ENCODE measurements at places on chromosomes 3 and 15.

DNA sequence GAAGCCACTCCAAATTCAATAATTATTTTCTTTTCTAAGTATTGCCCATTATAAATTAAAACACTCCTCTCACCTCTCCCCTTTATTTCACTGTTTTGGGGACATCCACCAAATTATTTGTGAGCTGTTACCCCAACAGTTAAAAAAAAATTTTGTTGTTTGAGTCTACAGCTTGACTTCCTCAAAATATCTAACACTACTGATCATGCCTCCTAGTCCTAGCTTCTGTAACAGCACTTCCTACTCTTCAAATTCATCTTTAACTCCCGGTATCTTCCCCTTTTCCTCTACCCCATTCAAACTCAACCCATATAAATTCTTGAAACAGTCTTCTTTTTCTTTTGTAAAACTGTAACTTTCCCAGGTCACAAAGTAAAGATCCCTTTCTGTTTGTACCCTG lies 15.9 kb downstream of the PARL start:
- DNase-seq = no peak

DNA sequence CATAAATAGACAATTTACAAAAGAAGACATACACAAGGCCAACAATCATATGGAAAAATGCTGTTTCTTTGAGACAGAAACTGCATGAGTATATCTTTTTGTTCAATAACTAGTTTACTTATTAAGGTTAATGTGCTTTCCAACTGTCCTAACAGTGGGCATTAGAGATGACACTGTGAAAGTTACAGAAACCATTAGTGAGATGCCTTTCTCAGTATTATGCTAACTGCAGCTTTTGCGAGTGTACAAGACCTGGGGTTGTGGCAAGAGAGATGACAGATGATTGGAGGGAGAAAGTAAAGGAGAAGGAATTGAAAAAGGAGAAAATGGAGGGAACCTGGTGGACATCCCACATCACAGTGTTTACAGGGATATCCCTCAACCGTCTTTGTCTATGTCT lies 640.5 kb downstream of the ZPLD1 start:
- DNase-seq = no peak

- DNase-seq = peak; percentile 7
Observed at GRCh38 chr3:31288641-31289100, 244.1 kb upstream of the STT3B start.

DNA sequence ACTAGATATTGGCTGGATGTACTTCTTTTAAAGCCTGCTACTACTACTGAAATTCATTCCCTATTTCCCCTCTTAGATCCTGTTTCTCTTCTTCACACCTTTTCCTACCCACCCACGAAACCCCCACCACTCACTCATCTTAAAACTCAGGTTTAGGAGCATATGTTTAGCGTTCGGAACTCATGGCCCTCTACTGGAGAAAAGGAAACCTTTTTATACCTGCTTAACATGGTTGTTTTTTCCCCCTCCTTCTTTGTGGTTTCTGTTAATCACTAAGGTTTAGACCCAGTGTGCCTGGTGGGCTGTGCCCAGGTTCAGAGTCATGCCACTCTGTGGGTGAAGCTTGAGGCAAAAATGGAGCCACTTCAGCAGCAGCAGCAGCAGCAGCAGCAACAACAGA lies 2.6 kb downstream of the ARID3B start:
- no peak for DNase-seq

DNA sequence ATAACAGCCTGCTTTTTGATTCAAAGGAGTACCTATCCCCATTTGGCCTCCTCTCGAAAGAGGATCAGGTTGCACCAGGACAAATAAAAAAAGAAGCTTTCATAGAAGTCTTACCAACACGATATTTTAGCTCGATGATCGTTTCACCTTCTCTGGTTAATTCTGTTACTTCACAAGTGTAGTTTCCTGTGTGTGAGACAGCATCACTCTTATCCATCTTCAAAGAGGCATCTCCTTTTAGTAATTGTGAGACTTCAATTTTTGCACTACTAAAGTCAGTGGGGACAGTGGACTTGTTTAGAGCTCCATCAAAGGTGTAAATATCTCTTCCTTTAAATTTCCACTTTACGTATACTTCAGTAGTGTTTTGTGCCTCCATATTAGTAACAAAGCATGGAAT lies 11.0 kb downstream of the CD47 start:
- no peak for DNase-seq

DNA sequence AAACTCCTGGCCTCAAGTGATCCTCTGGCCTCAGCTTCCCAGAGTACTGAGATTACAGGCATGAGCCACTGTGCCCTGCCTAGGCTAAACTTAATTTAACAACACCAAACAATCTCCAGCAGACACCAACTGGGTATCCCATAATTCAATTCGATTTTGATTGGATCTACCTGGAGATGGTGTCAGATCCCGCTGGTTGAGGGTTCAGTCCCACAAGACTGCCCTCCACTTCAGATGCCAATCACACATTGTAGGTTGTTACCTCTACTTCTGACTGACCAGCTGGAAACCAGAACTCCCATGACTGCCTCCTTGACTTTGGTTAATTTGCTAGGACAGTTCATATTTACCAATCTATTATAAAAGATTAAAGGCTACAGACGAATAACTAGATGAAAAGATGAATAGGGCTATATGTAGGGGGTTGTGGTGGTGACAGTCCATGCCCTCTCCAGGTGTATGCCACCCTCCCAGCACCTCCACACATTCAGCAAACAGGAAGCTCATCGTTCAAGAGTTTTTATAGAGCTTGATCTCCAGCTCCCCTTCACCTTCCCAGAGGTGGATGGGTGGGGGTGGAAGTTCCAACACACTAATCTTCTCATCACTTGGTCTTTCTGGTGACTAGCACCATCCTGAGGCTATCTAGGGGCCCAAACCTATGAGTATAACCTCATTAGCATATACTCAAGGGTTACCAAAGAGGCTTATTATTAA lies 9.3 kb downstream of the B2M start:
- peak; percentile 23 for DNase-seq

DNA sequence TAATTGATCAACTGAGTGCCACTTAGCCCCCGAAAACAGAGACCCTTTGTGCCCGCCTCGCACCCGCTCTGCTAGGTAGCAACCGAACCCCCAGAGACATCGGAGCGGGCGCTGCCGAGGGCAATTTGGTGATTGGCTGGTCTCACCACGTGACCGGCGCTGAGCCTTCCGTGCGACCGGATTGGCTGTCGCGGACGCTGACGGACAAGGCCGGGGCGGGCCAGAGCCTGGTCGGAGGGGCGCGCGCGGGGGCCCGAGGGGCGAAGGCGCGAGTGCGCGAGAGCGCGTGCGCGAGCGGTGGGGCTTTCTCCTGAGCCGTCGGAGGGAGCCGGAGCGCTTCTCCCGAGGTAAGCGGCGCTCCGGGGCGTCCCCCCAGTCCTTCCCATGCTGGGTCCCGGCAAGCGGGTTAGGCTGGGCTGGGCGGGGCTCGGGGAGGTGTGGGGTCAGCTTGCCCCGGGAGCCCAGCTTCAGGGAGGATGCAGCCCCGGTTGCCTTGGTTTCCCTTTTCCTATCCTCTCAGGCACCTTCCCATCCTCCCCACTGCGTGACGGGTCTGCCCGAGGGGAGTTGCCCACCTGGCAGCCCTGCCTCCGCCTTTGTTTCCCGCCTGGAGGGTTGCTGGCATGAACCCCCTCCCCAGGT lies at the start of gene TMEM108:
TSS of gene TMEM108 (plus strand) at position 303 of the 642 bp plus-strand sequence.
- DNase-seq = peak; percentile 91

- DNase-seq = no peak
Observed at GRCh38 chr3:5212628-5213573, 25.4 kb downstream of the EDEM1 start.

DNA sequence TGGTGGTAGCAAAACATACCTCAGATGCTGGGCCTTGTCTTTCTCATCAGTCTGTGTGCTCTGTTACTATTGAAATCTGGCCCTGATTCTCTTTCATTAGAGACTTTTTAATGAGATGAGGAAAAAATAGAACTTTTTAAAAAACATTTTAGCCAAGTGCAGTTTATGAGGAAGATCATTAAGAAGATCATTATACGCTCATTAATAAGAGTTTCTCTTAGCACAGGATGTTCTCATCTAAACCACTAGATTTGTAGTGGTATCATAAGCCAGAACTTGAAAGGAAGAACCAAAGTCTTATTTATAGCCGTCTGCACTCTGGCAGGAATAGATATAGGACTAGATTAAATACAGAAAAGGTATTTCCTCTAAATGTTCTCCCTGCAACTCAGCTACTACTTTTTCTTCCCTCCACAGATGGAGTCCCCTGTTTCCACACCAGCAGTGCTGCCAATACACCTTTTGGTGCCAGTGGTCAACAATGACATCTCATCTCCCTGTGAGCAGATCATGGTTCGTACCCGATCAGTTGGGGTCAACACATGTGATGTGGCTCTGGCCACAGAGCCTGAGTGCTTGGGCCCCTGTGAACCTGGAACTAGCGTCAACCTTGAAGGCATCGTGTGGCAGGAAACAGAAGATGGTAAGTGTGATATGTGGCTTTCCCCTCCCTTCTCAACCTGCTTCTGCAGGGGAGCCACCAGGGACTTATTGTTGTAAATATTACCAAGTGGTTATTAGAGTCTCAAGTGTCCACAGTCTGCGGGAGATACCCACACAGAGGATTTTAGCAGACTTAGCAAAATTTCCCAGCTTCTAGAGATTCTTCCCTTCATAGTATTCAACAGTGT lies 152.8 kb downstream of the RBPMS2 start:
- no peak for DNase-seq

- no peak for DNase-seq
Observed at GRCh38 chr3:141853081-141853601, 23.3 kb upstream of the ATP1B3 start.

DNA sequence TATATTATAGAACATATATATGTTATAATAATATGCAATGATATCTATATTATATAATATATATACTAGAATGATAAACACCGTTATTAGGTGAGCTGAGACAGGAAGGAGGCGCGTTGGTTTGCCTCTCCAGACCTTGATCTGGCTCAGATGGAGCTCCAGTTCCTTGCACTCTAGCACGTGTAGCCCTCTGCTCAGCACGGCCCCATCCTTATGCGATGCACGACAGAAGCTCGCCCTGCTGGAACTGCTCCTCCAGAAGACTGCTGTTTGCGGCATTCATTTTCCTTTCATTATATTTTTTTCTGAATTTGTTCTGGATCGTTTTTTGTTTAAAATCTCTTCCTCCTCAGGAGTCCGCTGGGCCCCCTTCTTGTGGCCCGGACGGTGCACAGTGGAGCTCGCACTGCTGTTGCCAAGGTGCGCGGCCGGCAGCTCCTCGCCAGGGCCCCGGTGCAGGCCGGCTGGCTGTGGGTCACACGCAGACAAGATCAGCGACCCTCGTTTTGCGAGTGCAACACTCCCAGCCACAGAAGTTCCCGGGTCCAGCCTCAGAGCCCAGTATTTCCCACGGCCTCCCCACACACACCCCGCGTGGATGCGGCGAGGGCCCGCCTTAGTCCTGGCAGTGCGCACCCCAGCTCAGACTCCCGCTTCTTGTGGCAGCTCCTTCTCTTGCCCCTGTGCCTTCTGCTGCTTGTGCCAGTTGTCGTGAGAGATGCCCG lies 112.2 kb downstream of the CHL1 start:
- no peak for DNase-seq

DNA sequence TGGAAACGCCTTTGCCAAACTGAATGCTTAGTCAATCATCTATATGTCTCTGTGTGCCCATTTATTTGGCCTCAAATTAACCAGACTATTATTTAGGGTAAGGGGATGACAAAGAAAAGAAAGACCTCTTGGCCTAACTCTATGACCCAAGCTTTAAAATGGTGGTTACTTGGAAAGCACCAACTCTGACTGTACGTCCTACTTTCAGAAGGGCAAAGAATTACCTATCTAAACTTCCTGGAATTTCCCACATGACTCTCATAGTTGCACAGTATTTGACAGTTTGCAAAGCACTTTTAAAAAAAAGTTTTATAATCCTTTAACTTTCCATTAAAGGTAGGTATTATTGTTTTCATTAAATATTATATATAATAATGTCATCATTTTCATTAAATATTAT lies 6.3 kb upstream of the MTHFS start:
- DNase-seq = no peak

DNA sequence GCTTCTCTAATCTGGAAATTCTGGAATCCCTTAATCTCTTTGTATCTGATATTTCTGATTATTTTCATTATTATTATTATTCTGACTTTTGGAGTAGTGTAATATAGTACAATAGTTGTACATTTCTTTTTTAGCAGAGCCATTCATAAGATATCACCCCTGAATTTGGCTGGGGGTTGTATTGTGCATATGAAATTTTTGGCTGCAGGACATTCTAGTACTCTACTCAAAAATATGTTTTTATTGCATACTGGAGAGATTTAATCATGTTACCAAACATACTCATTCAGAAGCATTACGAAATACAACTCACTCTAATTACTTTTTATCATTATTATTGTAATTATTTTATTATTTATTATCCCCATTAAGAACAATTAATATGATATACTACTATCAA lies 589.7 kb upstream of the KCNMB2 start:
- DNase-seq = no peak

- peak; percentile 94 for DNase-seq
Observed at GRCh38 chr15:59553879-59554735, 57.5 kb upstream of the GCNT3 start.

DNA sequence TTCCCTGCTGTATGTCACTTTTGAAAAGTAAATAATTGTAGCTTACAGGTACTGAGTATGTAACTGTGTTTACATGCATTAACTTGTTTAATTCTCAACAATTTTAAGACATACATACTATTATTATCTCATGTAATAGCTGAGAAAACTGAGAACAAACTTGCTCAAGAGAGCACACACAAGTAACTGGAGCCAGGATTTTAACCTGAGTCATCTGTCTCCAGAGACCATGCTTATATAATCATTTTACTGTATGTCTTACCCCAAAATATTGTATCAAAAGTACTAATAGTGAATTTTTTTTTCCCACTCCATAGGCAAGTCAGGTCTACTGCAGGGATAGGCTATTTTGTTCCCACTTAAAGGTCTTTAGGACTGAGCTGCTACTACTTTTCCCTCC lies 95.4 kb downstream of the FEZF2 start:
- DNase-seq = no peak

DNA sequence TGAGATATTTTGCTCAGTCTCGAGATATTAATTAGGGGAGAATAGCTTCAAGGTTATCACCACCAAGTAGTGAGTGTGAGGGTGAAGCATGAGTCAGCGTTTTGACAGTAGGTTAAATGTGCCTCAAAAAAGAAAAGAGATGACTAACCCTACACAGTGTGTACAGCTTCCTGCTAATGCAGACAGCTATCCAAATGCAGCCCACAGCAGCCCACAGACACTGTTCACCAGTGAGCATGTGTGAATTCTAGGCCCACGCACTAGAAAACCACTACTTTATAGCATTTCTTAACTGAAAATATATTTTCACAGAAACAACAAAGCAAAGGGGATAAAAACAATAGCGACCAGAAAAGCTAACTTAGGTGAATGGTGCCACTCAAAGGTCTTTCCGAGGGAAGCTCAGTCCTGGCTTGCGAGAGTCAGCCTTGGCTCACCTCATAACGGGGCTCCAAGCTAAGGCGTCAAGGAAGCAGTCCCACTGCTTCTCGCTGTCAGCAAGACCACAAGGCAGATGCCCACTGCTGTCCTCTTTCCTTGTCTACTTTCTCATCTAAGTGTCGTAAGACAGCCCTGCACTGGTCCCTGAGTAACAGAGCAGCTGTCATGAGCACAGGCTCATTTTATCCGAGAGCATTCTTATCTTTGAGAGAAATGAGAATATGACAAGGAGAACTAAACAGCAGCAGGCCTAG lies 47.6 kb downstream of the TXNRD3 start:
- peak; percentile 29 for DNase-seq

- DNase-seq = no peak
Observed at GRCh38 chr3:123367467-123368154, 81.3 kb downstream of the ADCY5 start.
